ENCODE measurements at places on chromosomes 3 and 15.

DNA sequence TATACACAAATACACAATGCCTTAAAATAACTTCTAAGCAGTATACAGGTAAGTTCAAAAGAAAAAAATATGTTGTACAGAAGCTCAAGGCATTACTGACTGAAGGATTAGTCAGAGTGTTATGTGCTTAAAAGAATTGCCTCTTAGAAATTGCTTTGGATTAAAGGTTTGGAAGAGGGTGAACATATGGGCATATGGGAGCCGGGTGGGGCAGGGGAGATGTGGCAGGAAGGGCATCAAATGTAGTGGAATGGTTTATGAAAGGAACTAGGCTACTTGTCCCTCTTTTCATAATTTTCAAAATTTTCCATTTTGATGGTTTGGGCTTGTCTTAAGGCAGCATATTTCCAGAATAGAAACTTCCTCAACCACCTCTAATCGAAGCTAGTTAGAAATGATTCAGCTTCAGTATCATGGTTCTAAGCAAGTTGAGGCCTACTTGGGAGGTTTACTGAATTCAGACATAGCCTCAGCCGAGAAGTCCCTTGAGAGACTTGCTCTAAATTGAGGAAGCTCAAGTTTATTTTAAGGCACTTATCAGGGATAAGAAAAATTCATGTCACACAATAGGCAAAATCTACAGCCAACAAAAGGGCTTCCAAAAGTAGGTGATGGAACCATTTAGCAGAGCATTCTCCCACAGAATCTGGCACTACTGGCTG is 10.1 kb upstream of the GOLGB1 start:
- DNase-seq: no peak

- DNase-seq: no peak
Measured at GRCh38 chr15:35987056-35987455, 441.1 kb upstream of the DPH6 start.

DNA sequence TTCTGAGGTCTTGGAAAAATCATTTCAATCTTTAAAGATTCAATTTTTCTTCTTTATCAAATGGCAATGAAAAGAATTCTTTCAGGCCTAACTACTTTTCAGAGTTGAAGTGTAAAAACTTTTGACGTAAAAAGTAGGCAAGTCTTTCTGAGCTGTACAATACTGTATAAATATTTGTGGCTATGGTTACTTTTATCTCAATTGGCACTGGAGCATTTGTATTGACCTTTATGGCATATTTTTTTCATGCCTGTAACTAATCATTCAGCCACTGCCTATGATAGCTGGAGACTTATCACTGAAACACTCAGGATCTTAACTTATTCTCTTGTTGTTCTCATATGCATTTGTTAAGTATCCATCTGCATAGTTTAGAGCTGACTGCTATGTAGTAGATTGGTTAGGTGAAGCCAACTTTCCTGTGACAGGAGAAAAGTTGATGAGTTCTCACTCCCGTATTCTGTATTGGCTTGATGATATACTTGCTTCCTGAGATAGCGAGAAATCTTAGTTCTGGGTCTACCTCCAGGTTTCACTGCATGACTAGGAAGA is 290.4 kb upstream of the TBL1XR1 start:
- DNase-seq: no peak

- no peak for DNase-seq
Measured at GRCh38 chr3:112338727-112339056, 5.7 kb downstream of the CD200 start.

- DNase-seq: no peak
Measured at GRCh38 chr3:46489875-46490274, 7.9 kb upstream of the RTP3 start.

DNA sequence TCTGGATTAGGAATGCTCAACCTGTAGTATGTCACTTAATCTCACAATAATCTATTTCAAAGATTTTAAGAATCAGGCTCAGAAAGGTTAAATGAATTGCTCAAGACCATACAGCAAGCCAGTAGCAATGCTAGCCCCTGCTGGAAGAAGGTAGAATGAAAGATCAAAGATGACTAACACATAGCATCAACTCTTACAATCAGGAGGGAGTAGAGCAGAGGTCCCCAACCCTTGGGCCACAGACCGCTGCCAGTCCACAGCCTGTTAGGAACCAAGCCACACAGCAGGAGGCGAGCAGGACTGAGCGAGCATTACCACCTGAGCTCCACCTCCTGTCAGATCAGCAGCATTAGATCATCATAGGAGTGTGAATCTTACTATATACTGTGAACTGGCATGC is 15.5 kb upstream of the GATM start:
- DNase-seq: no peak

- peak; percentile 88 for DNase-seq
Measured at GRCh38 chr3:133574260-133574881, 885 bp downstream of the CDV3 start.

DNA sequence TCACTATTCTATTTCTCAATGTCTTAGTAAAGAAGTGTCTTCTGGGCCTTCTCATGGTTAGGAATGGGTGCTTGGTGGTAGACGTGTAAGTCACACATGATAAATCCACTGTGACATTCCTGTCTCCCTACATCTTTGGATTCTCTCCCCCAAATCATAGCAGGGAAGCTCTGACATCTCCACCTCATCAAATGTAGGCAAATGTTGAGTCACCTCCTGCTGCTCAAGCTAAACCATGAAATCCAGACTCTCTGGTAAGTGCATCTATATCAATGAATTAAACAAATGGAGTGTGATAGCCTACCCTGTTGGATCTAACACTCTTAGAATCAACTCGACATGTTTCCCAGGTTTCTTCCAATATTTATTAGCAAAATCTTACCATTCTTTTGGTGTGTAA is 42.8 kb upstream of the RPL35A start:
- DNase-seq: no peak

DNA sequence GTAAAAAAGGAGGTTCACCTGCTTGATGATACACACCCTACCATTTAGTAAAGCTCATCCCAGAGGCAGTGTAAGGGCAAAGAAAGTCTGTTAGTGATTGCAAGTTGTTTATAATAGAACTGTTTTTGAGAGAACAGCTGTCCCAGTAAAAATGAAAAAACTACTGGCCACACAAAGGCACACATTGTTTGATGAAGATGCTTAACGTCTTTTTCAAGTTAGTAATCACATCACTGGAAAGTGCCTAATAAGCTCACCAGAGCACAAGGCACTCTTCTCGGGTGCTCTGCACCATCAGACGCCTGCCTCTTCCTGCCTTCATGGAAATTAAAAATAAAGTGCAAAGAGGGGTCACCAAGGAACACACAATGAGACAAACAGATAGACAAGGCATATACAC is 186.9 kb downstream of the PDZRN3 start:
- DNase-seq: no peak

DNA sequence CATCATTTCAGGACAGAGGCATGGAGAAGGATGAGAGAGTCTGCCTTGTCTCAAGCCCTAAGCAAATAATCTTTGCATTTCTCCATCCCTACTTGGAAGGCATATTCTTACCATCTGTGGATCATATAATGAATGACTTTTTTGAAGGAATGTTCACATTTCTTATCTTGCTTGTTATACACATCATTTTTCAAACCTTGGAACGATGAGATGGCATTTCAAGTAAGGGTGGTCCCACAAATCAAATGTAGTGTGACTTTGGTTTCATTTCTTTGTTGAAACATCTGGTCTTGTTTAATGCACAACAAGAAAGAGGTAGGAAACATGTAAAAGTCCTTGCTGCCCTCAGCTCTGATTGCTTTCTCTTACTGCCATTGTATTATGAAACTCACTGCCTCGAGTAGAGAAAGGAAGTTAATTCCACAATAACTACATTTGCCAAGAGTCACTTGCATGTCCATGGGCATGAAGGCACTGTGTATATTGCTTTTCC is 32.1 kb downstream of the RBMS3 start:
- no peak for DNase-seq
